ENCODE measurements at places on chromosomes 6 and 20.

- DNase-seq = no peak
Observed at GRCh38 chr6:108275976-108276375, 15.1 kb upstream of the SNX3 start.

- DNase-seq = no peak
Observed at GRCh38 chr20:37932919-37933318, 30.0 kb downstream of the VSTM2L start.

- DNase-seq = no peak
Observed at GRCh38 chr20:1457992-1458391, 8.7 kb downstream of the NSFL1C start.

- DNase-seq = no peak
Observed at GRCh38 chr6:136235233-136235564, 14.9 kb downstream of the MTFR2 start.

DNA sequence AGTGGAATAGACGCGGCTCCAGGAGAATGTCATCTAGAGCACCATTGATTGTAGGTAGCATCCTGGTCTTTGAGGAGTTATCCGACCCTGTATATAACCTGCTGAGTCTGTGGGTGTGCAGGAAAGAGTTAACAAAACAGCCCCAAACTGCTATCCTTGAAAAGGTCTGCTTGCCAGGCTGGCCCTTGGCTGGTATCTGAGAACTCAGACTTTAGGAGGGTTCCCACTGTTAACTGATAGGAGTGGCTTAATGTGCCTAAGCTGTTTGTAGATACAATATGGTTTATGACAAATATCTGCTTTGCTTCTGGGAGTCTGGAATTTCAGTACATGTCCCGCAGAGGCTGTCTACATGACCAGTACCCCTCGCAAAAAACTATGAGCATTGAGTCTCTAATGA is 27.6 kb upstream of the MCUR1 start:
- no peak for DNase-seq

DNA sequence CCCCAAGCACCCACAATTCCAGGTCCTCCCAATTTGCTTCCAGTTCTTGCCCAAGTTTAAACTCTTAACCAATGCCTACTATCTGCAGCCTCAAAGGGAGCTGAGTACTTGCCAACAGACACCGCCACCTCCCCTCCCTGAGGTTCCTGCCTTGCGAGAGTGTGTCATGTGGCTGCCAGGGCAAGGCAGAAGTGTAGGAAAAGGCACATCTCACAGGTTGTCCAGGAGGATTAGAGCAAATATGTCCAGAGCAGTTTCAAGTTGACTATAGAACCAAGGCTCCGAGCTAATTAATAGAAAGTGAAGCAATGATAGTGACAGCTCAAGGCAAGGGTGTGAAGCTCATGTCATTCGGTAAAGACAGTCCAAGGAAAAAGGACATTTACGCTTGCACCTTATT is 127.8 kb downstream of the ATXN1 start:
- no peak for DNase-seq

- DNase-seq = no peak
Observed at GRCh38 chr6:141764388-141764787, 368.3 kb upstream of the GJE1 start.

DNA sequence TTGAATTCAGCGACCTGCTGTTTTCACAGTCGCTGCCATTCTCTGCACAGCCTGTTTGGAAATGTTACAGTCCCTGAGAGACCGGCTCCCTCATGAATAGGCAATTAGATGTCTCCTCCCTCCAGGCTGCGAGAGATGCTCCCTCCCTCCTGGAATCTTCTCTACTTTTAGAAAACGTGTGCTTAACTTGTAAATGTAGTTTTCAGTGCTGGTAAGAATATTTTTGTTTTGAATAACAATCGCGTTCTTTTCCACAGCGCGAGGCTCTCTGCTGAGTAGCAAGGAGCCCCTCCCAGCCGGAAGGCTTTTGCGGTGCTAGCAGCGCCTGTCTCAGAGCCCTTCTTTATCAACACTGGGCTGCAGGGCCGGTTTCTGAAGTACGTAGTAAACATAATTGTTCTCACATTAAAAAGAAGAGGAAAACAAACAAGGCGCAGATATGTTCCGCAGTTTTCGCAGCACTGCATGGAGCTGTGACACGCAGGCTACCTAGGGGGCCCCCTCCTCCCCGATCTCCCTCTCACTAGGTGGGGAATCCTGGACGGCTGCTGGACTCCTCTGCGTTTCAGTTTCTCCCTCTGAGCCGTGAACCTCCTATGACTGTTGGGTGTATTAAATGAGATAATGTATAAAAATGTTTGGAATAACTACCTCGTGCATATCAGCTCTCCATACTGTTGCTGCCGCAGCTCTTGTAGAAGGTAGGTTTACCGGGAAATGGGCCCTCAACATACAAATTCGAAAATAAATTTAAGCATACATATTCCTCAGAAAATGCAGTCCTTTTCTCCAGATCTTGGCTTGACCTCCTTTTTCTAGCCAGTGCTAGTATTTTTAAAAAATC is 79.0 kb upstream of the SPACA1 start:
- peak; percentile 18 for DNase-seq

DNA sequence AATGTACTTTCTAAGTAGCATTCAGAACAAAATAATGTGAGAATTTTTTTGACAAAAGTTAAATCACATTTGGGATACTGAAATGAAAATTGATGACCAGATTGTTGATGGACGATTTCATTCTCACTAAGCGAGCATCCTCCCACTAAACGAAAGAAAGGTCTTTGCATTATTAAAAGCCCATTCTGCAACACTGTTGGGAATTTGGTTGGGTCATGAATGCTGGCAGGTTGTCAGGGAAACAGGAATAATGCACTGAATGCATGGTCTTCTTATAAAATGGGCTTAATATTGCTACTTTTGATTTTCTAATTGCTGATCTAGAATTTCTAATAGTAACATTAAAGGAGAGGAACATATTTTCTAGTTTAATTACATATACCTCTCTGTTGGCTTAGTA is 229.8 kb downstream of the NKAIN2 start:
- DNase-seq = no peak

GRCh38 chr20:39311851-39312506 is 349.8 kb downstream of the DHX35 start:
- no peak for DNase-seq

DNA sequence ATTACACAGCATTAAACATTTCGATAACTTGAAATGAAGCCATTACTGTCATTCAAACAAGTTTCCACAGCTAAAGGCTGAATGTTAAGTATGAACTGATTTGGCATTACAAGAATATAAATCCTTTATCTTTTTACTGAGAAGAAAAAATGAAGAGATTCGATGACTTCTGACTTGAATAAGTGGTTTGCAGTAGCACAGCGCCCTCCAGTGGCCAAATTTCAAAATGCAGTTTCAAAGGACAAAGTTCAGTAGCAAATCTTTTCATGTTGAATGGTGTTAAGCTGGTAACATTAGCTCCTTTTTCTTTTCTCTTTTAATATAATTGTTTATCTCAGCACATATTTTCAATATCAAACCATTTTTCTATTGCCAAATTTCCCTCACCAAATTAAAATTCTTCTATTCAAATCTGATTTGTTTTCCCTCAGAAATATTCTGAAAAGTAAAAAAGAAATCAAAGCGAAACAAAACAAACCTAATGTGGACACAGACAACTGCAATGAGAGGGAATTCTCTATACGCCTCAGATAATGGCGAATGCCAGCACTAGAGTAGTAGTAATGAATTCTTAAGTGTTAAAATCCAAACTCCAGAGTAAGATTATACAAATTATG is 145.7 kb downstream of the BTBD9 start:
- DNase-seq = peak; percentile 86

DNA sequence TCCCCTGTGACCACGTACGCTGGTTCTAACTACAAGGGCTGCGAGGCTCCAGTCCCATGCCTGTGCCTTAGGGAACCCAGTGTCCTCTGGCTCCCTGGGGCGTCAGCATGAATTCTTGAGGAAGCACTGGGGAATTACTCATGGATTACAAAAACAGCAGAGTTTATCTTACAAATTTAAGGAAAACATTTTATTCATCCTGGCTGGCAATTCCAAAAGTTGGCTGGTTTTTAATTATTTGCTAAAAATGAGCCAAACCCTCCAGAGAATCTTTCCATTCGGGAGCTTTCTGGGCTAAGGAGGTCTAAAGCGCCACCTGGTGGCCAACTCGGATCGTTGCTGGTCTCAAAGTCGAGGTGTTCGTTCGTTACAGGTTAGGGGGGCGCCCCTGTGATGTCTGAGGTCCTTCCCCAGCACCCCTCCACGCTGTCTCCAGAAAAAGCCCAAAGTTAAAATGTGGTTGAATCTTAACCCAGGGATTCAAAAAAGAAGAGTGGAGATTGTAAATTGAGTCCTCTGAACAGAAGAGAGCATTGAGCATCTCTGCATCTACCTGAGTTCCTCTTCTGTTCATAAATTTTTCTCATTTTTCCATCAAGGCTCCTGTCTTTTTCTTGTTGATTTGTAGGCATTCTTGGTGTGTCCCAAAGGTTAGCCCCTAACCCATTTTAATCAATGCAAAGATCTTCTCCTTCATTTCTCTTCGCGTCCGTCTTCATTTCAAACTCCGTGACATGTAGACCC is 99.4 kb downstream of the BFSP1 start:
- peak; percentile 60 for DNase-seq

DNA sequence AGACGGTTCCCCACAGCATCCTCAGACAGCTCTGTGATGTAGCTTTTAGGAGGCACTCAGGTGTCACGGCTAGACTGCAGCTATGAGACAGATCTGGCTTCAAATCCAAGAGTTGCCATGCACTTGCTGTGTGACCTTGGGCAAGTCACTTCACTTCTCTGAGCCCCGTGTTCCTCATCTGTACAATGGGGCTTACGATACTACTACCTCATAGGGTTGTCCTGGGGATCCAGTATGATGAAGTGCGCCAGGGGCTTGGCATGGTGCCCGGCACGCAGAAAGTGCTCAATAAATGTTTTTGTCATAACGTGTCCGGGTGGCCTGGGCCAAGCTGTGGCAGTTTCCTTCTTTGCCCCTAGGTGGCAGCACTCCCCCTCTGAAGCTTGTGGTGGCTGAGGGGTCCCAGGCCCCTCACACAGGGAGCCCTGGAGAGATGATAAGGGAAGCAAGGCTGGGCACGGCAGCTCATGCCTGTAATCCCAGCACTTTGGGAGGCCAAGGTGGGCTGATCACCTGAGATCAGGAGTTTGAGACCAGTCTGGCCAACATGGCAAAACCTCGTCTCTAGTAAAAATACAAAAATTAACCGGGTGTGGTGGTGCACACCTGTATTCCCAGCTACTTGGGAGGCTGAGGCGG is 19.1 kb upstream of the CHMP4B start:
- peak; percentile 72 for DNase-seq

- DNase-seq = peak; percentile 87
Observed at GRCh38 chr6:31271641-31272357, at the start of gene HLA-C. TSS of gene HLA-C (minus strand) at chr6:31272092. CDS start at chr6:31272071, 21 bp downstream.

DNA sequence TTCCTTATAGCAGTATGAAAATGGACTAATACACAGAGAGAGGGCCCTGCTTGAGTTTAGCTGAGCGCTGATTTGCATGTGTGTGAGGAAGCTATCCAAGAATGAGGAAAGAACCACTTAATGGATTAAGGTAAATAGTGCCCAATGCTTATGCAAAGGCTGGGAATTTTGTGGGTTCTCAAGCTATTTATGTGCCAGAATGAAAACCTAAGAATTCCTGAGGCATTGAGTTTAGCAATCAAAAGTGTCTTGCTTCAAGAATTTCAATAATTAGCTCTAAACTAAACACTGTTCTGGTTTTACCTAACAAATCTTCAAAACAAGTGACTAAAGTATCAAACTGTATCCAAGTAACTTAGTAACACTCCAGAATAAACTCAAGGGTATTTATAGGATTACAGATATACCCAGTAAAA is 7.0 kb upstream of the OR14J1 start:
- DNase-seq = no peak

GRCh38 chr6:16183187-16183664 is 54.3 kb downstream of the MYLIP start:
- DNase-seq = no peak

GRCh38 chr6:66336176-66336575 is 629.1 kb upstream of the EYS start:
- DNase-seq = no peak

DNA sequence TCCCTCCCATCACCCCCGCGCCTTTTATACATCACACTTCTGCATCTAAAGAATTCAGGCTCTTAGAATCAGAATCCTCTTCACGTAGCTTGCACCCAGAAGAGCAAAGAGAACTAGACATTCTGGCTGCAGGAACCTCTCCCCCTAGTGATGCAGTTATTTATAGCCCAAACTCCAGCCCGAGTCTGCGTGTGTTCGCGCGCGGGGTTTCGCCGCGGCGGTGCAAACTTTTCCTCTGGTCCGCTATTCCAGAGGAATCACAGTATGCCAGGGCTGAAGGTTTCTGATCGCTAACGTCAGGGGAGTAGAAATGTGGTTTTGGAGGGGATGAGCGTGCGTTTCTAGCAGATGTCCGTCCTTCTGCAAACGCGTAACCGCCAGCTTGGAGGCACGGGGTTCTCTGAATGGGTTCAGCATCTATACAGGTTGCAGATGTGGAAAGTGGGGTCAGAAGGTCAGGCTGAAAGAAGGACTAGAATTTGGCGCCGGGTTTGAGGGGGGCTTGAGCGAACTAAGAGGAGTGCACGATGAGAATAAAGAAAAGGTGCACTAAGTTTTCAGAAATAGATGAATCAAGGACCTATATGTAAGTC is 1.8 kb downstream of the EPHA7 start:
- DNase-seq = peak; percentile 13

DNA sequence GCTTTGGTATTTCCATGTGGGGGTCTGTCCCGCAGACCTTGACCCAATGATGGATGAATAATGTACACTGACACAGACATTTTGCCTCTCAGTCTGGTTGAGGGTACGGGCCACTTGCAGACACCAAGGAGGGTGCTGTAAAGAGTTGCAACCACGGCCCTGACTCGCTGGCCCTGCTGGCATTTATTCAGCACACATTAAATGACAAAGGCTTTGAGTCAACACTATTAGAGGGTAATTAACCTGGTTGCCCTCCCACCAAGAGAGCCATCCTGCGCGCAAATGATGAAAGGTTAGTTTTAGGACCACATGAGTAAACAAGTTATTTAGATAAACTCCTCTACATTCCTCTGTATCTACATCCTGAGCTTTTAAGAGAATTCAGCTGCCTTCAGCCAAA is 308.9 kb upstream of the MMS22L start:
- DNase-seq = no peak

GRCh38 chr20:43973231-43973630 is 58.6 kb downstream of the TOX2 start:
- no peak for DNase-seq

GRCh38 chr6:108117427-108118358 is 43.2 kb upstream of the OSTM1 start:
- DNase-seq = peak; percentile 44

- DNase-seq = no peak
Observed at GRCh38 chr6:89596056-89596455, 42.5 kb downstream of the LYRM2 start.

GRCh38 chr6:159646733-159647132 is 46.3 kb downstream of the SOD2 start:
- no peak for DNase-seq

GRCh38 chr20:29443819-29444218 is 1813.6 kb upstream of the DEFB115 start:
- DNase-seq = no peak

GRCh38 chr20:62236766-62237513 is 1.4 kb upstream of the OSBPL2 start:
- DNase-seq = no peak

GRCh38 chr20:45066372-45066771 is 34.6 kb downstream of the KCNS1 start:
- no peak for DNase-seq

GRCh38 chr6:131223416-131223815 is 88.1 kb downstream of the AKAP7 start:
- no peak for DNase-seq

GRCh38 chr6:47700053-47700452 is 1.7 kb downstream of the ADGRF4 start:
- DNase-seq = no peak

- DNase-seq = no peak
Observed at GRCh38 chr6:71107911-71108420, 151.1 kb upstream of the B3GAT2 start.
